ENCODE measurements at places on chromosomes 2 and 18.

GRCh38 chr2:10665833-10666232, 23.9 kb downstream of the NOL10 start:
- no peak for DNase-seq

- DNase-seq, result no peak
Observed at GRCh38 chr2:229201521-229201920, 69.6 kb downstream of the PID1 start.

DNA sequence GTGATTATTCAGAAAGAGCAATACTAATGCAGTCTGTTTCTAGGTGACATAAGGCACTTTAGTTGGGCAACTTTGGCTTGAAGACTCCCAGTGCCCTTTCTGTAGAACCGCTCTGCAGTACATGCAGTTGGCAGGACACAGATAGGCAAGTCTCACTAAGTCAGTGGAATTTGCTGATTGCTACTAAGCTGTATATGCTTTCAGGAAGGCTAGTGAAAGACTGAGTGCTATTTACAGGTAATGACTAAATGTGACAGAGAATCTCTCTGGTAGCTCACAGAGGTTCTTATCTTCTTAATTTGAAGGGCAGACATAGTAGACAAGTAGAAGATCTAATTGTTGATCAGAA, 243.0 kb downstream of the WDPCP start:
- DNase-seq, result no peak

DNA sequence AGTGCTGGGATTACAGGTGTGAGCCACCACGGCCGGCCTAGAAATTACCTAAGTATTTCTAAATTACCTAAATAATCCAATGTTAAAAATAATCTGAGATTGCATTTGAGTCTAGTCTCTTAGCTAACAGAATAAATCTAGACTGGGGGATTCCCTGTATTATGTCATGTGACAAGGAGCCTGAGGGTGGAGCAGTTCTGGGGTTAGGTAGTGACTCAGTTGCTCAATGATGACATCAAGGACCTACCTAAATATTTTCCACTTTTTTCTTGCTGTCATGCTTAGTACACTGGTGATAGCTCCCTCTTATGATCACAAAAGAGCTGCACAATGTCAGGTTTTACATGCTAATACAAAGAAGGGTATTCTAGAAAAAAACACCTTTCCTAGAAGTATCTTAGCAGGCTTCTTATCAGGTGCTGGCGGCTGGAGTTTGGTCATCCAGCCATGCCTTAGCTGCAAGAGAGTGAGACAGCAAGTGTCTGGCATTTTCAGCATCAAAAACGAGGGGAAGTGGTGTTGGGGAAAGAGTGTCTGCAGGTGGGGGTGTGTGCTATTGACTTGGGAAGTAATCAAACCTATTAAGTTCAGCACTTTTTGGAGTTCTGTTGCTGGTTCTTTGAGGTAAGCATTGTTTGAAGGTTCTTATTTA, 17.5 kb upstream of the CEP192 start:
- DNase-seq, result no peak

- DNase-seq, result no peak
Observed at GRCh38 chr2:172917716-172918115, 157.9 kb upstream of the MAP3K20 start.

DNA sequence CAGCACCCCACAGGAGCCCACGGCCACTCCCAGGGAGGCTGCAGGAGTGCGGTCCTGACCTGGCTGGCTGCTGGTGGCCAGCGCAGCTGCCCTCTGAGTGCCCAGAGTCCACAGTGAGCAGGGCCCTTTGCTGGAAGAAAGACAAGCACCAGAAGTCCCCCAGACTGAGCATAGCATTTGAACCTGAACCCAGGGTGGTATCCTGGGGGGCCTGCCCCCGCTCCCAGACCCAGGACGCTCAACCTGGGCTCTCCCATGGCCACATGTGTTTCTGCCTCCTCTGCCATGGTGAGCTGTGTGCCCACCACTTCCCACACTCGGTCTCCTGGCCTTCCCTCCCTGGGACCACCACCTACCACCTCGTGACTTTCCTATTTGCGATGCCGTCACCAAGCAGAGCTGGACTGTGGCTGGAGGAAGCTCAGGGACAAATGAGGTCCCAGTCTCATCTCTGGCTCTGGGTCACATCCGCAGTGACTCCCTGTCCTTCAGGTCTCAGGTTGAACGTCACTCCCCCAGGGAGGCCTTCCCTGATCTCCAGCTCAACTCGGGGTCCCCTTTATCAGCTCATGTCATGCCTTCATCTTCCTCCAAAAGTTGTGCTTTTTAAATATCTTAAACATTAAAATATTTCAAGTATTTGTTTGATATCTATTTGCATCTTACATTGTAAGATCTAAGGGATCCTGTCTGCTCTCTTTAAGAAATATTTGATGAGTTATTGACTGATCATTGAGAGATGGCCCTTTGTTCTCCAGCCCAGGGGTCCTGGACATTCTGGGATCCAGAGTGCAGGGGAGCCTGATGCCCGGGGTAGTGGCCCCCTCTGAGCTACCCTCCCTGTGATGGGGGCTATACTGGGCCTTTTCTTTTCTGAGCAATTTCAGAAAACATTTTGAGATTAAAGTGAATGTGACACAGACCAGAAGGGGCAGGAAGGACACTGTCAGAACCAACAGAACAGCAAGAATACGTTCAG, 16.4 kb upstream of the GPR55 start:
- DNase-seq, result no peak

GRCh38 chr2:5777131-5777535, 84.9 kb downstream of the SOX11 start:
- no peak for DNase-seq

DNA sequence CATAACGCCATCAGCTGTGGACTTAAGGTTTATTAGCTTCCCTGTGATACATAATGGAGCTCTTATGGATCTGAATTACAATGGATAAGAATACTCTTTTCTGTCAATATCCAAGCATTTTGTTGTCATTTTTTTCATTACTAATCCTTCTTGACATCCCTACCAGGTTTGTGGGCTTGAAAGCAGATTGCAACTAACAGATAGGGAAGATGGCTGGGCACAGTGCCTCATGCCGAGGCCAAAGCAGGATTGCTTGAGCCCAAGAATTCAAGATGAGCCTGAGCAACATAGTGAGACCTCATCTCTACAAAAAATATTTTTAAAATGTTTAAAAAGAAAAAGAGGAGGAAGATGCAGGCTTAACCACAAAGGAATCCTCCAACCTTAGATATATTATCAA, 42.4 kb downstream of the ASXL2 start:
- no peak for DNase-seq

GRCh38 chr2:12416600-12416999, 300.1 kb upstream of the TRIB2 start:
- DNase-seq, result no peak

DNA sequence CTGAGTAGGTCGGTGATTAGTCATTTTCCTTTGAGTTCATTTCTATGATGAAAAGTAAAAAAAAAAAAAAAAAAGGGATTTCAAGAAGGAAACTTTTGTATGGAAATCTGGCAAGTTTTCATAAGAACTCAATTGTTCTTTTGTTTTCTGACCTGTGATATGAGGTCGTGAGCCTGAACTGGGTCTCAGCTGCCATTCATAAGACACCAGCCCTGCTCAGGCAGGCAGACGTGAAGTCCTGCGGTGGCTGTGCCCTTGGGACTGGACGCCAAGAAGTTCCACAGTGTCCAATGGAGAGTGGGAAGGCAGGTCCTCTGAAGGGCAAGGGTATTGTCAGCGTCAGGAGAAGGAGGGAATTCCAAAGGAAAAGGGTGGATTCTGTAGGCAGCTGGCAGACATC, 183.9 kb downstream of the NCK2 start:
- DNase-seq, result no peak

DNA sequence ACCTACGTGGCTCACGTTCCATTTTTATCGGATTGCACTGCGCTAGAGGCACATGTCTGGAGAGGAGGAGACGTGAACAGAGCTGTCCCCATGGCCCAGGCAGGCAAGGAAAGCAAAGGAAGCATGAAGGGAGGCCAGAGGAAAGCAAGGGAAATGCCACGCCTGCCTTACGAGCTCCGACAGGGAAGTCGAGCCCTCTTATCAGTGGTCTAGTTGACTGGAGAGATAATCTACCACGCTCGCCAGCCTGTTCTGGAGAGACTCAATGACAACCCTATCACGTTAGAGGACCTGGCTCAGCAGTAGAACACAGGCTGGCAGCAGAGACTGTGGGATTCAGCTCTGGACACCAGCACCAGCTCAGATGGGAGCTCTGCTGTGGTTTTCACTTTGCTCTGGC, 202.6 kb upstream of the ID2 start:
- no peak for DNase-seq

- DNase-seq, result no peak
Observed at GRCh38 chr18:68520406-68521075, 194.4 kb downstream of the TMX3 start.

DNA sequence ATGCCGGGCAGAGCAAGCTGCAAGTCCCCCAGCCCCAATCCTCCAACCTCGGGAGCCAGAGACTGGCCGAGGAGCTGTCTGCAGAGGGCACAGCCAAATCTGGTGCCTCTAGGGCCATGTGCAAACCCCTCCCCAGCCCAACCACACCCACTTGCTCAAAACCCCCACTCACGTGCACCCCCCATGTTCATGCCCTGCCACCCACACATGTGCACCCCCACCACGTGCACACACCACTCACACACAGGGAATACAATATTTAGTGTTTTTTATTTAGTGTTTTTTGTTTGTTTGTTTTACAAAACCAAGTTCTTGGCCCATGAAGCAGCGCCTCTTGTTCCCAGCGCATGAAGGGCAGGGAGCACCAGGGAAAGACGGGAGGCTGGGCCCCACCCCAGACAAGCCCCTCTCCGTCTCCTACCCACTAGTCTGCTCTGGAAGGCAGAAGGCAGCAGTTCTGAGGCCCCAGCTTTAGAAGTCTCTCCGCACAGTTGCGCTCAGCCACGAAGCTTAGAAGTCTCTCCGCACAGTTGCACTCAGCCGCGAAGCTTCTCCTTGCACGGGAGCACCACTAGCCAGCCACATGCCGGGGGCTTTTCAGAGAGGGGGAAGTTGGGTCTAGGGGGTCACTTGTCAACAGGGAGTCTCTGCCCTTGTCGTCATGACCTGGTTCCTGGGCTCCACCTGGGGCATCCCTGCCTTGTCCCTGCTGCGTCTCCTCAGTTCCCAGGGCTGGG, 276.1 kb upstream of the HDAC4 start:
- DNase-seq, result no peak

DNA sequence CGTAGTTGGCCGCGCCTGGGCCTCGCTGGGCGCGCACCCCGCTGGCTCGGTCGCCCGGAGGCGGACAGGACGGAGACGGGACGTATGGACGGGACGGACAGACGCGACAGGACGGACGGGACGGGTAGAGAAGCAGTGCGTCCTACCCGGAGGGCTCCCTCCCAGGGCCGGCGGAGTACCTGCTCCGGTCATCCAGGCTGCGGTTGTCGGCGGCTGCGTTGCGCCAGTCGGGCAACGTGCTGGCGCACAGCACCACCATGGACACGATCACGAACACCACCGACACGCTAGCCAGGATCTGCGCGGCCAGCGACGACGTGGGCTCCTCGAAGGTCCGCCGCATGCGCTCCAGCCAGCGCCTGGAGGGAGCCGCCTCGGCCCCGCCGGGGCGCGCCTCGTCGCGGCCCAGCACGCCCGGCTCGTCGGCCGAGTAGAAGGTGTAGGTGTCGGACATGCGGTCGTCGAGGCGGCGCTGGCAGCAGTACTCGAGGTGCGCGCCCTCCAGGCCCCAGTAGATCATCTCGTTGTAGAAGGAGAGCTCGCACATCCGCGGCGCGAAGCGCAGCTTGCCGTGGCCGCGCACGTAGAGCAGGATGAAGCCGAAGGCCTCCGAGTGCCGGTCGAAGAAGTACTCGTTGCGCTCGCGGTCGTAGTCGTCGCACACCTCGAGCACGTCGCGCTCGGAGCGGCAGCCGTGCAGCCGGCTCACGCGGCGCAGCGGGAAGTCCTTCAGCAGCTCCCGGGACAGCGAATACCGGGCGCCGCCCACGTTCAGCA, 903 bp downstream of the KCNG3 start:
- peak; percentile 70 for DNase-seq

- no peak for DNase-seq
Observed at GRCh38 chr2:110120171-110121051, 4.8 kb upstream of the MALL start.

- DNase-seq, result no peak
Observed at GRCh38 chr2:226573158-226573557, 226.5 kb downstream of the IRS1 start.

DNA sequence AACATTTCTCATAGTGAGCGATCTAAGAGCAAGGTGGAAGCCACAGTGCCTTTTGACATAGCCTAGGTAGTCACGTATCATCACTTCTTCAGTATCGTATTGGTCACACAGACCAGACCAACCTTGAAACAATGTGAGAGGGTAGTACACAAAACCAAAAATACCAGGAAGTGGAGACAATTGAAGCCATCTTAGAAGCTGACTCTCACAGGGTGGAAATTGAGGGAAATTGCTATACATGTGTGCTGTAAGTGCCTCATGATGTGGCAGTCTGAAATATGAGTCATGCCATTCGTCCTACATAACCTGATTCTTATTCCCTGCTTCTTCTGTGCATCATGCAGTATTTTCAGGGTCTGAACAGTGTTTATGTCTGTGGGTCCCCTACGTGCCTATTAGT, 62.3 kb upstream of the STON1 start:
- no peak for DNase-seq

DNA sequence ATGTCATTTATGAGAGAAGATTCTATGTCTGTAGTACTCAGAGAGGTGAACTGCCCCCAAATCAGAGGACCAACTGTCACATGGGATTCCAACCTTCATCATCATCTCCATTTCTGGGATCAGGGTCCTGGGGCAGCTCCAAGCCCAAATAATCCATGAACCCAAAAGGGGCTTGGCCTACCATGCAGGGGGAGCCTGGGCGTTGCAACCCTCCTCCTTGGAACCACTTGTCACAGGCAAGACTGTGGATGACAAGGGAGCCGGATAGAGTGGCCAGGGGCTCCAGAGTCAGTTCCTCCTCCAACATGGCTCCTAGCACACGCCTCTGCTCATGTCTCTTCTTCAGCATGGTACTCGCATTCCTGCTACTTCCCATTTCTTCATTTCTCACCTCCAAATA, 7.9 kb downstream of the CTLA4 start:
- no peak for DNase-seq

DNA sequence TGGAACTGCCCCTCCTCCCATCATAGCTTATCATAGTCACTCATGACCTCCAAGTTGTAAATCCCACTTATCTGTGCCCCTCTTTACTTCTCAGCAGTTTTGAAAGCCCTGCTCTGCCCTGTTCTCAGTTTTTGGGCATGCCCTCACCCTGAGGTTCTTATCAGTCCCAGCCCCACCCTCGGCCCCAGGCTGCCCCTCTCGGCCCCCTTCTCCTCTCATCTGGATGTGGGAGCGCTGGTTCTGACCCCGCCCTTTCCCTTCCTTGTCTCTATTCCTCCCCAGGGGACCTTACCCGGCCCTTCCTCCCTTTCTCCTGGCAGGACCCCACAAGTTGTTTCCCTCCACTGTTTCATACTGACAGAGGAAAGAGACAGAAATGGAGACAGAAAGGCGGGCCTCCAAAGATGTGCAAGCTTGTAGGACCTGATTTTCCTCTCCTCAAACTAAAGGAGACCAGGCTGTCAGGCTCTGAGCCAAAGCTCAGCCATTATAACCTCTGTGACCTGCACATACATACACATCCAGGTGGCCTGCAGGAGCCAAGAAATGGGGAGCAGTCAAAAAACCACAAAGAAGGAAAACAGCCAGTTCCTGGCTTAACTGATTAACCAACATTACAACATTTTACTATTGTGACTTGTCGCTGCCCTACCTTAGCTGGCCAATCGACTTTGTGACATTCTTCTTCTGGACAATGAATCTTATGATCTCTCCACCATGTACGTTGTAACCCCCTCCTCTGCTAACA, 171.0 kb upstream of the HS6ST1 start:
- no peak for DNase-seq
